ENCODE measurements at places on chromosomes 6 and 20.

DNA sequence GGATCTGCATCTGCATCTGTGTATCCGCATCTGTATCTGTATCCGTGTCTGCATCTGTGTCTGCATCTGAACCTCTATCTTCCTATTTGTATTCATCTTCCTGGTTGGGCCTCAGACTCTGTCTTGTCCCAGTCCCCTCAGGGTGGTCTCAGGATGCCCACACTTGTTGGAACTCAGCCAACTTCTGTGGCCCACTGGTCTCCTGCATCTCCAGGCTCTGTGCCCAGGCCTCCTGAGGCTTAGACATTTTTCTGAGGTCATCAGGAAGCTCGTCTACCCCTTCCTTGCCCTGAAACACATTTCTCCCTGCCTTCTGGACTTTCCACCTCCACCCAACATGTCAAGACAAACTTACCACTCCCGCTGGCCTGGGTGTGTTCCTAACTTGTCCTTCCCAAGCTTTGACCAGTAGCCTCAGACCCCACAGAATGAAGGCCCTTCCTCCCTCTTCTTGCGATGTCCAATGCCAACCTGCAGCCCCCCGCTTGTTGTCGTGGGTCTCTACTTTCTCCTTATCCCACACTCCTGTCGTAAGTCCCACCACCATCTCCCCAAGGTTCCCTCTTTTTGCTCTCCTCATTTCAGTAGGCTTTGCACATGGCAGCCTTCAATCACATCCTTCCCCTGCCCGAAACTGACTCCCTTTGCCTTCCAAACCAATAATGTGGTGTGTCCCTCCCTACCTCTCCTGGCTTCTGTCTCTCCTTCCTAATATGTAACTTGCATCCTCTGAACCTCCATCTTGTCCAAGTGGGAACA, 176.5 kb downstream of the DLL1 start:
- DNase-seq: no peak

GRCh38 chr6:37943436-37944058, 124.0 kb downstream of the ZFAND3 start:
- DNase-seq: no peak

- DNase-seq: no peak
Measured at GRCh38 chr6:7528565-7528964, 12.9 kb upstream of the DSP start.

- DNase-seq: no peak
Measured at GRCh38 chr6:37667050-37667814, 30.5 kb downstream of the MDGA1 start.

GRCh38 chr20:47108994-47109393, 214.4 kb downstream of the EYA2 start:
- DNase-seq: no peak

DNA sequence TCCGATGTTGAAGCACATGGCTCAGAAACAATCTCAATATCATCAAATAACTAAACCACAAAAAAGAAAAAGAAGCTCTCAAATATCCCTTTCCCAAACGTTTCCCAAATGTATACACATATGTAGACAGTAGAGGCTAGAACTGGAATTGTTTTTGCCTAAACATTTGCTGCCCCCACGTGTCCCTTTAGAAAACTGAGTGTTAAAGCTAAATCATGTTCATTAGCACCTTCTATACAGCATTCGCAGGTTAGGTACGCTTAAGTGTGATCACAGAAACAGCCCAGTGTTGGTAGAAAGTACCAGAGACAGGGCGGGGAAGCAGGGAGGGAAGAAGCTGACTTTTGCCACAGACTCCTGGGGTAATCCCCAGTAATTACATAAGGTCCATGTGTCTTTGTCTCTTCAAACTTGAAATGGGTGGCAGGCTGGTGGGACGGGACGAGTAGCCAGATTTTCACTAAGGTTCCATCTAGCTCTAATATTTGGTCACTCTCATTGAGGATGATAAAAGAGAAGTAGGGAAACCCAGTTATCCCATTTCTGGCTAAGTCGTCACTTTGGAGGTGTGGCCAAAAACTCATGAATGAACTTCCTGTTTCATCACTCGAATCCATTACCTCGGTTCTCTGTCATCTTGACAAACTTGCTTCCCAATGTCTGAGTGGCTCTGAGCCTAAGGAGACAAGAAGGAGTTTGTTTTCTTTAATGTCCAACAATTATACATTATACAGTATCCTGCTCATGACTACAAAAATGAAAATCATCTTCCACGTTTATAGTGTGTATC, 15.0 kb upstream of the TFAP2A start:
- DNase-seq: no peak

DNA sequence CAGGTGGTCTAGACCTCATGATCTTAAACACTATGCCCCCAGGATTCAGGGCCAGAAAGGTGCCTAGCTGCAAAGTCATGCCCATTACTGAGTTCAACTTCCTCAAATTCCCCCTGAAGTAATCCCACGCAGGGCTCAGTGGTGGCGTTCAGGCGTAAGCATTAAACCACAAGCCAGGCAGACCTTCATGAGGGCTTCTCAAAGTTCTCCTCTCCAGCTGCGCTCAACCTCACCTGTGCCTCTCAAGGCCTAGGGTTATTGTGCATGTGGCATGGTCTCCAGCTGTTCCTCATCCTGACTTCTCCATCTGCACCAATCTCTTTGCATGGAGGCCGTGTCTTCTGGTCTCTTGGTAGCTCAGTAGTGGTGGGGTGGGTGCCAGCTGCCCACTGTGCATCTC, 113.6 kb downstream of the TSHZ2 start:
- DNase-seq: no peak

- no peak for DNase-seq
Measured at GRCh38 chr6:3379482-3380060, 77.3 kb downstream of the SLC22A23 start.

- no peak for DNase-seq
Measured at GRCh38 chr20:8228315-8228714, 96.2 kb downstream of the PLCB1 start.

GRCh38 chr20:19275038-19275629, 62.7 kb downstream of the SLC24A3 start:
- no peak for DNase-seq

- DNase-seq: peak; percentile 31
Measured at GRCh38 chr6:45922728-45923351, 92.8 kb downstream of the CLIC5 start.

- DNase-seq: no peak
Measured at GRCh38 chr6:111973927-111974639, 79.8 kb upstream of the CCN6 start.

DNA sequence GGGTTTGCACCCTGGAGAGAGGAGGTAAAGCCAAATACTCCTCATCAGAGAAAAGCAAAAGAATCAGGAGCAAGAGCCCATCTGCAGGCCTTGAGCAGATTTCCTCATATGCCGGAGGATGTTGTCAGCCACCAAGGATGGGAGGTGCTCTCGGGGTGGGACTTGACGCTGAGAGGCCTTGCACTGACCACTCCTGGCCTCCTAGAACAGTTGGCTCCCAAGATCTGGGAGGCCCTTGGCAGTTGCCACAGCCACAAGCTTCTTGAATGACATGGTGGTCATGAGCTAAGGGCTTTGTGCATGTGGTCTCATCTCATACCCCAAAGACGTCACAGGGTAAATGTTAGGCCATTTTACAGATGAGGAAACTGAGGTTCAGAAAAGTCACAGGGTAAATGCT, 75.2 kb upstream of the PMEPA1 start:
- no peak for DNase-seq

DNA sequence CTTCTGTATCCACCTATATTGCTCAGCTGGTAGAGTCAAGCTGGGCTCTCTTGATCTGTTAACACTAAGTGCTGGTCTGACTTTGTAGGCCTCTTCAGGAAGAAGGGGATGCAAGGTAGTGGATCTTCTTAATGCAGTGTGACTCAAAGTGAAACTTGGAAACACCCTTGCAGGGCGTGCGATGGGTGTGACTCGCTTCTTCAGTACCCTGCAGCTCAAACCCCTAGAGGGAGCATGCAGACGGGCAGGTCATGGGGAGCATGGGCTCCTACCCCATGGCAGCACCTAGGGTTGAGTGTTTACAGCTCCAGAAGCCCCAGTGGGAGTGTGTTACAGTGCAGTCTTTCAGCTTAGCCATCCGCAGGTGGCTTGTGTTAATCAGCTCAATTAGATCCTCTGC, 757 bp upstream of the SAMD3 start:
- DNase-seq: peak; percentile 57

DNA sequence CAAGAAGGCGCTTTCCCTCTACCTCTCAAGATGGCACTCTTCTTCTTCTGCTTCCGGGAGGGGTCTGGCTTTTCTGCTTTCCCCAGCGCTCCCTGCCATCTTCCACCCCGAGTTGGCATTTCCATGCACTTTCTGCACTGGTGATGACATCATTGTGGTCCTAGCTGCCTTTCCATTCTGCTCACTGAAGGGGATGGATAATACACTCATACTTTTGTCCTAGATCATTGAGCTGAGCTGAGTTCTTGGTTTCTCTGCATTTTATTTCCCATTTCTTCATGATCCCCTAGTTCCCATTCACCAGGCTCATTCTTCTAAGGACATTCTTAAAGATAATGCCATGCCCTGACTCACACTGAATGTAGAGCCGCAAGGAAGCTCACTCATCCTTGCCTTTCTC, 96.7 kb downstream of the EDN1 start:
- no peak for DNase-seq

DNA sequence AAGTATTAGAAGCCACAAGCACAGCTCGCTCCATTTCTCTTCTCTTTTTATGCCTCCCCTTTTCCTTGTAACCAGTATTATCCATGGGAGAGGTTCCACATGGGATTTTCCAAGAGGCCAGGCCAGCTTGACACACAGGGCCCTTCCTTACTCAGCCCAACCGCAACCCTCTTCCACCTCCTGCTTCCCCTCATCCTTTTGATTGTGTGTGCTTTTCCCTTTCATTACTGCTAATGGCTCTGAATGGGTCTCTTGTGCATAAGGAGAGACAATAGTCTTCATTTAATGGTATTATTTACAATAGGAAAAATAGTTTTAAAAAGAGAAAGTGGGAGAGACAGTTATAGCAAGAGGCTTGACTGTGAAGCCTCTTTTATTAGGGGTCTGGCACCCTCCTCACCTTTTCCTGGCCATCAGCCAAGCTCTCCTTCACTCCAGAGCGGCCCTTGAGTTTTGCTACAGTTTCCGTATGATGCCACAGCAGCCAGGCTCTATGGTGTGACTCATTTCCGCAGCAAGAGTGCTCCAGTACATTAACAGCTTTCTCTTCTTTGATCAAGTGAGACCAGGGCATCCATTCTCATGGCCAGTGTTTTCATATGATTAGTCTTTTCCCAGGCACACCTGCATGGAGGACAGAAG, 579.5 kb downstream of the TFAP2B start:
- DNase-seq: no peak

- DNase-seq: no peak
Measured at GRCh38 chr6:50271266-50271665, 221.5 kb upstream of the DEFB112 start.

DNA sequence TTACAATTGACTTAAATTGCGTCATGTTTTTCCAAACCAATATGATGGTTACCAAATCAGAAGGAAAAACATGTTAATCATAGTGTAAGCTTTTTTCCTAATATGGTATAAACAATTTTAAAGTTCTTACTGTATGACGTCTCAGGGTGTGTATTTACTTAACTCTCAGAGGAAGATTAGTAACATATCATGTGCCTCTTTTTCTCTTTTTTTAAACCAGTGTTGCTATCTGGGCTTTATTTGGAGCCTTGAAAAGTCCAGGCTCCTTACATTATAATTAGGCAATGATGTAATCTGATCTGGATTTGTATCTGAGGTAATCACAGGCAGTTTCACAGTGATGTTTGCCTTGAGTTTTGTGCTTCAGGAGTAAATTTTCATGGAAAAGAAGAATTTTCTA, 20.4 kb upstream of the RAB23 start:
- DNase-seq: no peak

DNA sequence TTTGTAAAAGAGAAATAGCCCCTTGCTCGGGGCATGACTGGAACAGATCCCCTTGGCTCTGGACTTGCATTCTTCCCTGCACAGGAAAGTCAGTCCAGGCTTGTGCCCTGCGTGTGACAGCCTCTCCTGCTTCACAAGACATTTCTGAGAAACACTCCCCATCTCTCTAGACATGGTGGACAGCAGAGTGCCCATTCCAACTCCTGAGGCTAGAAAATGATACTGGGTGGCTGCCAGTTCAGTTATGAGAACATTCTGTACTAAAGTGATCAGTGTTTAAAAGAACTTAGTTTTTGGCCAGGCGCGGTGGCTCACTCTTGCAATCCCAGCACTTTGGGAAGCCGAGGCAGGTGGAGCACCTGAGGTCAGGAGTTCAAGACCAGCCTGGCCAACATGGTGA, 41.3 kb downstream of the TGM3 start:
- no peak for DNase-seq

- no peak for DNase-seq
Measured at GRCh38 chr6:43695215-43695966, 7.8 kb upstream of the MRPS18A start.

- no peak for DNase-seq
Measured at GRCh38 chr6:35582315-35582714, 69.6 kb upstream of the TULP1 start.

- no peak for DNase-seq
Measured at GRCh38 chr20:5156675-5157448, 30.1 kb downstream of the CDS2 start.

DNA sequence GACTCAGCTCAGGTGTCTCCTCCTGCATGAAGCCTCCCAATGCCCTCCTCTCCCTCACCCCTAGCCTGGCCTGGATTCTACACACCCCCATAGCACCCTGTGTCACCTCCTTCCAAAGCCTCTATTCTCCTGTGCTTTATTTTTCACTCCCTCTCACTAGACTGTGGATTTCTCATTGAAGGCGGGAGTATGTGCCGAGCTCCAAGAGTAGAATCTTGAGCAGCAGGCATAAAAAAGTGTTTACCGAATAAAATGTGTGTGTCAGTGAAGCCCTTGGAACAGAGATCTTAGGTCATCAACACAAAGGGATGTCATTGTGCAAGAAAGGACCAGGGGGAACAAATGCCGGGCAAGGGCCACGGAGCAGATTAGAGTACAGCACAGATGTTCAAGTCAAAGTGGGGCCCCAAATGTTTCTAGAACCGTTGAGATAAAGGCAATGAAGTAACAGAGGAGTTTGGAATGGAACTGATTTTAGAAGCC, 106.1 kb upstream of the TMEM170B start:
- no peak for DNase-seq

- DNase-seq: no peak
Measured at GRCh38 chr20:16263582-16263981, 309.7 kb downstream of the KIF16B start.

- no peak for DNase-seq
Measured at GRCh38 chr20:57953638-57954037, 243.8 kb upstream of the PMEPA1 start.

- DNase-seq: no peak
Measured at GRCh38 chr20:14055127-14055742, 59.9 kb downstream of the MACROD2 start.

- DNase-seq: no peak
Measured at GRCh38 chr20:57325632-57326356, 3.8 kb upstream of the SPO11 start.

- DNase-seq: no peak
Measured at GRCh38 chr20:60695226-60696000, 556.6 kb upstream of the CDH4 start.

DNA sequence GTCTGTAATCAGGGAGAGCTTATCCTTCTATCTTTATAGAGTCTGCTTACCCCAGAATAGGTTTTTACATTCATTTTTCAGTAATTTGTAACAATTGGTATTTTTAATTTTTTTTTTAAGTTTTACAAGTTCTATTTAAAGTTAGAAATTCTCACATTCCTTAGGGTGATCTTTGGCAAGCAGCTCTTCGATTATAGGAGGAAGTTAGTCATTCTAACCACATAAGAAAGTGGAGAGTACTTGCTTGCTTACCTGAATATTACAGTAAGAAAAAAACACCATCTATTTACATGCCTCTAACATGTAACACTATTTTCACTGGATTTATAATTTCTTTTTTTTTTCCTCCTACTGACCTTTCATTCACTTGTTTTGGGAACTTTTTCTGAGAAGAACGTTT, 6.7 kb downstream of the TSHZ2 start:
- DNase-seq: no peak

All from activated CD8-positive, alpha-beta memory T cell treated with anti-CD3 and anti-CD28 coated beads for 4 hours (primary cell).